ENCODE measurements at places on chromosomes 11 and 22.

DNA sequence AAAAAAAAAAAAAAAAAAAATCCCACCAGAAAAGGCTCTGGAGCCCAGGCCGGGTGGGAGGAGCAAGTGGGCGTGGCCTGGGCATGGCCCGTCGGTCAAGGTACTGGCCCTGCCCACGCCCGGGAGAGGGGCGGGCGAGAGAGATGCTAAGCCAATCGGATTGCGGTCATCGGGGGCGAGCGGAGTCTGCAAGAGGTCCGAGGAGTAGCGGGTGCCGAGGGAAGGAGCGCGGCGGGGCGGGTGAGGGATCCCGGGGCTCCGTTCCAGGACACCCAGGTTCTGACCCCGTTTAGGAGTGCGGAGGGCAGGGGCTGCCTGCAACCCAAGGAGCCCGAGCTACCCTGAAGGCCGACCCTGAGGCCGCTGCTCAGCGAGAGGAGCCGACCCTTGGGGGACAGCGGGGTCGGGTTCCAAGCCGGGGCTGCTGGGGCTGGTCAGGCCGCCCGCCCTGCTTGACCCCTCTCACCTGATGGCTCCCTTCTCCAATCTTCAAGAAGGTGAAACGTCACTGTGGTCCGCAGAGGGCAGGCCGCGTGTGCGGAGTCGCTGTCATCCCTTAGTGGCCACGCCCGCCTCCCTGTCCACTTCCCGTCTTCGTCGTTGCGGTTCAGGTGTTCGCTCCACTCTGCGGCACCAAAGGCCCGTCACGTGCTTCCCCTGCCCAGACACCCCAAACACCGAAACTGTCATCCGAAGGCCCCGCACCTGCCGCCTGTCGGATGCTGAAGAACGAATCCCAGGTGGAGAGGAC lies 11.1 kb upstream of the TAB1 start:
- DNase-seq = no peak

DNA sequence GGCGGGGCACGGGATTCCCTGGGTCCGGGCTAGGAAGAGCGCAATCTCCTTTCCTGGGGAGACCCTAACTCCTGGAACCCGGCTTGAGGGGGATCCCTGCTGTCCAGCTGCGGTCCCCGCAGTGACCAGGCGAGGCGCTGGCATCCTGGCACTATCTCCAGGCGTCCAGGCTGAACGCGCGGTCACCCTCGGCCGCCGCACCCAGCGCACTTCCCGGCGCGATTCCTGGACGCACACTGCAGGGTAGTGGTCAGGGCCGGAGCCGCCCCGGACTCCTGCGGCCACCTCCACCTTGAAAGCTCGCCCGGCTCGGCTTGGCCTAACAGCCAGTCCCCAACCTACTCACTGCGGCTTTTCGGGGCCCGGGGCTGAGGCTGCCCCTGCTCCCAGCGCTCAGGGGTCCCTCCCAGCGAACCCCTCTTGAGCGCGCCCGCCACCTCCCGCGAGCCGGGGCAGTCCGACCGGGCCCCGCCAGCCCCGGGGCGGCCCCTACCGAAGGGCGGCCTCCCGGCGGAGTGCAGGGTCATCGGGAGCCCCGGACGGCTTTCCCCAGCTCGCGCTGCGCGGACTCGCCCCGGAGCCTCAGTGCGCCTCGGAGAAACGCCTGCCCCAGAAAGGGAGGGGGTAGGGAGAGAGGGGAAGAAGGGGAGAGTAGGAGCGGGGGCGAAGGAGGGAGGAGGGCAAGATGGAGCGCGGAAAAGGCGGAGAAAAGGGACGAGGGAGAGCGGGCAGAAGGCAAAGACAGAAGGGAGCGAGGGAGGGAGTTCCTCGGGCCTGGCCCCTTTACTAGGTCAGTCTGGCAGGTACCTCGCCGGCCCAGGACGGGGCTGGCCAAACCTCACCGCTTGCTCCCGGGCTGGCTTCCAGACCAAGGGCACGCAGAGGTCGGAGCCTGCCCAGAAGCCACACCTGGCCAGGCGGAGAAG lies 1.0 kb downstream of the POU2AF3 start:
- DNase-seq = no peak

- no peak for DNase-seq
Measured at GRCh38 chr22:44025171-44026065, 1.3 kb downstream of the PARVB start.

- DNase-seq = no peak
Measured at GRCh38 chr11:45058647-45058950, 87.8 kb upstream of the PRDM11 start.

DNA sequence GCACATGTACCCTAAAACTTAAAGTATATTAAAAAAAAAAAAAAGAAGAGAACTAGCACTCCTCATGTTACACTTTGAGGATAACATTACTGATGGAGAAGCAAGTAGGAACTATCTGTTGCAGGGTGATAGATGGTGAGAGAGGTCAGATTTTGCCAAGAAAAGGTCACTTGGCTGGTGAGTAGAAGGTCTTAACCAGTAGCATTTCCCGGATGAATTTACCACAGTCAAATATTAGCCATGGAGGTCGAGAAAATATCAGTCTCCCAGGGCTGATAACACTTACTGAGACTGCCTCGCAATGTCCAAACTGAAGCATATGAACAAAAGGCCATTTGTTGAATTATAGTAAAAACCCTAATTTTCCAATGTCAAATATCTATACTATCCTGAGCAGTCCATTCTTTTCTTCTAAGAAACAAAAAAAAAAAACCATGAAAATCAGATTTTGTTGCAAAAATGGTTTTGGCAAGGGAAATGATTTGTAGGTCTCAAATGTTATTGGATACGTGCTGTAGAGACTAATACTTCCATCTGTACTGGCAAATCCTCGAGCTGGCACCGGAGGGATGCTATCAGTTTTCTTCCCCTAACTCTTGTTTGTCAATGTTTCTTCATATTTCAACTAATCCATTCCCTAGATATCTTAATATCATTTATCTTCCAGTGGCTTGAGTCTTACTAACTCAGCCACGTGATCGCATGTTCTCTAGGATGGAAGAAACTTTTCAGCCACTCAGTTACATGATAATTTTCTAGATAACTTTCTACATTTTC lies 14.5 kb upstream of the BBOX1 start:
- no peak for DNase-seq

- DNase-seq = no peak
Measured at GRCh38 chr11:68549789-68550484, 89.4 kb downstream of the PPP6R3 start.

DNA sequence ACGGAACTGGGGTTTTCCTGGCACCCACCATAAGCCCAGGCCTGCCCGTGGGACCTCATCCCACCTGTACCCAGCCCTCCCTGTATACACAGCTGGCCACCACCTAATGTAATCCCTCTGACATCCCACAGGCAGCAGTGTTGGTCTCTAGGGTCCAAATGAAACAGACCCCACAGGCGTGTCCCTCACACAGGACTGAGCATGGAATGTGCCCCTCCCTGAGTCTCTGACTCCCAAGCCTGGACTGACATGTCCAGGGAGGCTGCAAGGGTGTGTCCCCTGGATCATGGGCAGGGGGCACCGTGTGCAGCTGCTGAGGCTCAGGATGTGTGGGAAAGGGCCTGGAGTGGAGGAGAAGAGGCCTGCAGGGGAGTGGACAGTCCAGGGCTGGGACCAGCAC lies 50.6 kb upstream of the PPARA start:
- no peak for DNase-seq

DNA sequence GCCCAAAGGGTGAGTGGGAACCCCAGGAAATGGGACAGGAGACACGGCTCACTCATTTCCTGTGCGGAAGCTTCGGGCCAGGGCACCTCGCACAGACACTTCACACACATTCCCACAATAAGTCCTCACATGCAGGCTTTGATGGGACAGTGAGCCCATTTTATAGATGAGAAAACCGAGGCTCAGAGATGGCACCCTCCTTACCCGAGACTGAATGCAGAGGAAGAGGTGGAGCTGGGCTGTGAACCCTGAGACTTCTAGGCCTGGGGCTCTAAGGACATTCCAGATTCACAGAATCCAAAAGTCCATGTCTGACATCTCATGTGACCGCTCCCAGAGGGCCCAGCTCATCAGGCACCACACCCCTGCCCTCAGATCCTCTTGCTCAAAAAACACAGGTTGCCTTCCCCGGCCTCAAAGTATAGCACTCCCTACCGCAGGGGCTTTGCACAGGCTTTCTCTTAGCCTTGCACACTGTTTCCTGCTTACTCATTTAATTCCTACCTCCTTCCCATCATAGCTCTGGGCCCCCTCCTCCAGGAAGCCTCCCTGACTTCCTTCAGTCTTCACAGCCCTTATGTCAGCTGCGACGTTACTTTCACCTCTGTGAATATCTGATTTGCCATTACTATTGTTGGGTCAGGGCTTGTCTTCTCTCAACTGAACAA lies 57.1 kb upstream of the TCF20 start:
- DNase-seq = no peak

GRCh38 chr22:31957970-31958594 lies 13.7 kb downstream of the YWHAH start:
- DNase-seq = no peak

- no peak for DNase-seq
Measured at GRCh38 chr11:27018902-27019529, 21.6 kb upstream of the BBOX1 start.

- DNase-seq = no peak
Measured at GRCh38 chr11:34126959-34127848, 21.8 kb downstream of the NAT10 start.

DNA sequence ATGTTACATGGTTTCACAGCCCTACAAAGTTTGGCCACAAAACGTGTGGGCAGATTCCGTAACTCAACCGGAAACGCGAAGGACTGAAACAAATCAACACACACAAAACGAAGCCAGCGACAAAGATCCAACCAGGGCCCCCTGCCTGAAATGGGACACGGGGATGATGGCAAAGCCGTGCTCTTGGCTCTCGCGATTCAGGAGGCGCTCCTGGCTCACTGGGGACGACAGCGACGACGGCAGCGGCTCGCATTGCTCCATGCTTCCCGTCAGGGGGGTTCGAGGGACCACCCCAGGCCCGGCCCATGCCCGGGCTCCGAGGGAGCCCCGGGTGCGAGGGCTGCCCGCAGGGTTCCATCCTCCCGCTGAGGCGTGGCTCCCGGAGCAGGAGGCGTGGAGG lies 4786.8 kb upstream of the OR11H1 start:
- DNase-seq = no peak

- DNase-seq = no peak
Measured at GRCh38 chr11:33909150-33909549, 17.3 kb upstream of the LMO2 start.

DNA sequence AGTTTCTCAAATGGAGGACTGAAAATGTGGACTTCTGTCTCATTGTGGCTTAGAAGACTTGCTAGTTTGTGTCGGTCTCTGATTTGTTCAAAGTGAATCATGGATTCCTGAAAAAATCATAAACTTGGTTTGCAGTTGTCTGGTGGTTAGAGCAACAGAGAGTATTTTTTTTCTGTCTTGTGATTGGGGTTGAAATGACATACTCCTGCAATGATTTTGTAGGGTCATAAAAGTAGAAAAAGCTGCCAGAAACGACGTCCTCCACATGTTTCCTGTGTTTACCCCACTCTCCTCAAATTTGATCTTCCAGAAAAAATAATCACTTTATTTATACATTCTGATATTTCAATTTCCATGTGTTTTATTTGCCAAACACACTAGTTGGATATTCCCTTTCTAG lies 219.2 kb upstream of the PGR start:
- DNase-seq = no peak

GRCh38 chr11:11555208-11555607 lies 66.6 kb downstream of the GALNT18 start:
- DNase-seq = no peak

- no peak for DNase-seq
Measured at GRCh38 chr11:10272132-10272531, 21.9 kb downstream of the SBF2 start.

GRCh38 chr11:43746670-43747069 lies 66.1 kb downstream of the HSD17B12 start:
- DNase-seq = no peak
